HFFc6 (cell line): ENCODE measurements at places on chromosomes 6 and 20.
A peak's percentile ranks its signal among the peaks of the same experiment; 100 is the strongest.

- no peak for DNase-seq
Measured at GRCh38 chr6:38236631-38237030, 403.1 kb downstream of the BTBD9 start.

DNA sequence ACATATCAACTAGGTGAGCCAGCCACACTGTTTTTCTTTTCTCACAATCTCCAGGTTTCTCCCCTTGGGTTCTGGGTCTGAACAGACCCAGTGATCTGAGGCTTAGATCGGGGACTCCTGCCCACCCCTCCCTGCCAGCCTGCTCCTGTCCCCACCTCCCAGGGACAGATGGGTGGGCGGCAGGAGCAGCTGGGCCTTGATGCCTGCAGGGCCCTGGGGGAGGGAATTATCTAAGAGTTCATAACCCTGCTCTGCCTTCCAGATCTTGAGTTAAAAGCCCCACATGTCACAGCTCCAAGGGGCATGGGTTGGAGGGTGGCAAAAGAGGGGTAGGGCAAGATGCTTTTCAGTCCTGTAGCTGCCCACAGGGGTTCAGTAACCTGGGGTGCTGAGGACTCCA is 5.2 kb upstream of the XKR7 start:
- DNase-seq = no peak

DNA sequence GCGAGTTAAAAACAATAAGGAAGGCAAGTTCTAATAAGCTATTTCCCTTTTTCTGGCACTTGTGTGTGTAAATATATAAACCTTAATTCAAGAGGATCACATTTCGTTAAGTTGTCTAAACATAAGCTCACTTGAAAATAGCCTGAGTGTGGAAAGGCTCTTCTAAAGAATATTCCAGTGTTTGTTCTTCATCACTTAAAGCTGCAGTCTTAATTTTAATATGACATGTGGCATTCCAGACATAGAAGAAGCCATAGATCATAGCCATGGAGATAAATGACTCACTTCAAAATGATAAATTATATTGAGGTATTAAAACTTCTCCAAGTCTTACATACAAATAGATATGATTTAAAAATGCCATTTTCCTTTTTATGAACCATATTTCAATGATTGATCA is 42.1 kb downstream of the IYD start:
- no peak for DNase-seq

- no peak for DNase-seq
Measured at GRCh38 chr6:11712760-11713159, 65.8 kb downstream of the ADTRP start.

DNA sequence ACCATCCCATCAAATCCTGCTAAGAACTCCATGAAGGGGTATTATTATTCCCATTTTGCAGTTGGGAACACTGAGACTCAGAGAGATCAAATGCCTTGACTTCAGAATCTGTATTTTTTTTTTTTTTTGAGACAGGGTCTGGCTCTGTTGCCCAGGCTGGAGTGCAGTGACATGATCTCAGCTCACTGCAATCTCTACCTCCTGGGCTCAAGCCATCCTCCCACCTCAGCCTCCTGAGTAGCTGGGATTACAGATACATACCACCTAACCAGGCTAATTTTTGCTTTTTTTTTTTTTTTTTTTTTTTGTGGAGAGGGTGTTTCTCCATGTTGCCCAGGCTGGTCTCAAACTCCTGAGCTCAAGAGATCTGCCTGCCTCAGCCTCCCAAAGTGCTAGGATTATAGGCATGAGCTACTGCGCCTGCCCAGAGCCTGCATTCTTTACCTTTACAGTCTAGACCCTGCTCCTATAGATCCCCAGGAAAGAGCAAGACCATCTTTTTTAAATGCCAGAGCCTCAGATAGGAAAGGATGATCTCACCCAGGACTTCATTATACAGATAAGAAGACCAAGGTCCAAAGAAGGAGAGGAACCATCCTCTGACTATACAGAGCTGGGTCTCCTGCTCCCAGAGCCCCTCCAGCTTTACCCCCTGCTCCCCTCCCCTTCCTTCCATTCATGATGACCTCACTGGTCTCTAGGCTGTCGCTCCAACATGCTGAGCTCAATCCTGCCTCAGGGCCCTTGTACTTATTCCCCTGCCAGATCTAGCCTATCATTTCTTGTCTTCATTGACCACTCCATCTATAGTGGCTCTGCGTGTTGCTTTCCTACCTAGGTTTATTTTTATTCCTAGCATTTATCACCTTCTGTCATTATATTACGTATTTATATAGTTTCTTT is 138.6 kb downstream of the CEBPB start:
- DNase-seq = no peak

DNA sequence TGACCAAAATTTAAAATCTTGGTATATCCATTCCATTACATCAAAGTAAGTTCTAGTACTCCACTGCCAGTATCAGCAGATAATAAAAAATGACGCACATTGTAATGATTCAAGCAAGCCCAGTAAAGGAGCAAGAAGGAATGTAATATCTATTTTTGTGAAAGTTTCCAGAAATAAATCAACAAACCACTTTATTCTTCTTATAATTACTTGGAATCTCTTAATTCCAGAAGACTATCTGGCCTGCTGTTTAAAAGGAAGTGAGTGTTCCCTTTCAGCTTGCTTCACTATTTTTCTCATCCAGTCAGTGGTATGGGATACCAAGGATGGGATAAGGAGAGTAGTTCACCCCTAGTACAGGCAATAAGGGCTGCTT is 42.2 kb upstream of the DSE start:
- DNase-seq = no peak

DNA sequence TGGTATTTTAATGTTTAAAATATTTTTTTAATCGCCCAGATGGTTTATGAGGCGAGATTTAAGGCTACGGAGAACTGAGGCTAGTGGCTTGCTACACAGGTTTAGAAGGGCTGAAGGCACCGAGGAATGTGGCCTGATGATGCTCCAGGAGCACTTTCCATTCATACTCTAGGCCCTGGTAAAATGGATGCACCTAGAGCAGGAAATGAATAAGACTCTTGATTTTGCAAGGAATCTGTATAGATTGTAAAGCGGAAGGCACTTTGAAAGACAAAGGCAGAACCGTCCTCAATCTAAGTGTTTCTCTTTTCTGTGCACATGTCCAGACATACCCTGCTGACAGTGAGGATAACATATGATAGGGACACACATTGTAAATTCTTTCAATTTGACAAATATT is 30.1 kb downstream of the POU3F2 start:
- DNase-seq = no peak

- no peak for DNase-seq
Measured at GRCh38 chr6:113420290-113420689, 436.9 kb upstream of the MARCKS start.

DNA sequence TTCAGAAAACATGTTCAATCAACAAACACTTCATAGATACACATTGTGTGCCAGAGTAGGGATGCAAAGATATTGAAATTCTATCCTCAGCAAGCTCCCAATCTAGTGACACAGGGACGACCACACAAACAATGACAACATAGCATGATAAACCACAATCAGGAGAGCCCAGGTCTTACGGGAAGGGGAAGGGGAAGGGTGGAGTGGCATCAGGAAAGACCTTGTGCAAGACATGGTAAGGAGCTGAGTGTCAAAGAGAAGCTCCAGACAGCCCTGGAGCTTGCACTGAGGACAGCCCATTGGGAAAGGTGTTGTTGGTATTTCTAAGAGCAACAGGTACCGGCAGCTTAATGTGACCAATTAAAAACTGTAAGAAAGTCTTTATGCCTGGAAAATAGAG is 103.6 kb downstream of the PDE7B start:
- DNase-seq = no peak

DNA sequence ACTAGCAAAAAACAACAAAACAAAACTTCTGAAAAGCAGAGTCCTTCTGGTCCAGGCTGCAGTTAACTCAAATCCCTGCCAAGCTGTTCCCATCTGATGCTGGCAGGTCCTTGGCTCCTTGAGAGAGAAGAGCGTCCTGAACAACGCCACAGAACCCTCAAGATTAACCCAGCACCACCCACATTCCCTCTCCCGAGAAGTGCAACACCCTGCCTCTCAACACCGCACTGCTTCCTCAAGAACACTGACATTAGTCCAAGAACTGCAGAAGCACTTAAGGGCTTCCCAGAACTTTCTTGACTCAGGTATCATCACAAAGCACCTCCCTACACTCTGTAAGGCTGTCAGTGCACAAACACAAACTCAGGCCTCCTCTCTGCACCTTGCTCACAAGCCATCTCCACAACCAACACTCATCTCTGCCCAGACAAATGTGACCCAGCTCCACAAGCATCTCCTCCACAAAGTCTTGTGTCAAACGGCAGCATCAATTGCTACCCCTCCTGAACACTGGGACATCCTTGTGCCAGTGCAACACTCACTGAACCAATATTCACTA is 7.5 kb downstream of the MRPL14 start:
- no peak for DNase-seq

- no peak for DNase-seq
Measured at GRCh38 chr20:53195876-53196610, 223.9 kb downstream of the TSHZ2 start.

GRCh38 chr6:128648022-128648598 is 127.7 kb upstream of the PTPRK start:
- DNase-seq = no peak

GRCh38 chr6:42278131-42278853 is 60.6 kb upstream of the MRPS10 start:
- no peak for DNase-seq

DNA sequence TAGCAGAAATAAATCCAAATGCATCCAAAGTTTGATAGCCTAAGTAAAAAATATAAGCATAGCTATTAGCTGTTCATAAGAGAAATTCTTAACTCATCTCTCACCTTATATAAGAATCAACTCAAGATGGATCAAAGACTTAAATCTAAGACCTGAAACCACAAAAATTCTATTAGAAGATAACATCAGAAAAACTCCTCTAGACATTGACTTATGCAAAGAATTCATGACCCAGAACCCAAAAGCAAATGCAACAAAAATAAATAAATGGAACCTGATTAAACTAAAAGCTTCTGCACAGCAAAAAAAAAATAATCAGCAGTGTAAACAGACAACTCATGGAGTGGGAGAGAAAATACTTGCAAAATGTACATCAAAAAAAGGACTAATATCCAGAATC is 184.3 kb downstream of the TFAP2A start:
- peak; percentile 61 for DNase-seq

DNA sequence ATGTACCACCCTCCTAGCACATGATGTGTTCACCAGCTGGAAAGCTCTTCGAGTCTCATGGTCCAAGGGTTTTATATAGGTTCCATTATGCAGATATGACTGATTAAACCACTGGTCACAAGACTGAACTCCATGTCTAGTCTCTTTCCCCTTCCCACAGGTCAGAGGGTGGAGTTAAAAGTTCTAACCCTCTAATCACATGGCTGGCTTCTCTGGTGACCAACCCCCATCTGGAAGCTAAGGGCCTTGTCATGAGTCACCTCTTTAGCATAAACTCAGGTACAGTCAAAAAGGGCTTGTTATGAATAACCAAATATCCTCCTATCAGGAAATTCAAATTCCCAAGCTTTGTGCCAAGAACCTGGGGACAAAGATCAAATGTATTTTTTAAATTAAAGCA is 52.0 kb upstream of the KLHL31 start:
- DNase-seq = no peak

- DNase-seq = no peak
Measured at GRCh38 chr6:109251839-109252238, 130.4 kb downstream of the CD164 start.

DNA sequence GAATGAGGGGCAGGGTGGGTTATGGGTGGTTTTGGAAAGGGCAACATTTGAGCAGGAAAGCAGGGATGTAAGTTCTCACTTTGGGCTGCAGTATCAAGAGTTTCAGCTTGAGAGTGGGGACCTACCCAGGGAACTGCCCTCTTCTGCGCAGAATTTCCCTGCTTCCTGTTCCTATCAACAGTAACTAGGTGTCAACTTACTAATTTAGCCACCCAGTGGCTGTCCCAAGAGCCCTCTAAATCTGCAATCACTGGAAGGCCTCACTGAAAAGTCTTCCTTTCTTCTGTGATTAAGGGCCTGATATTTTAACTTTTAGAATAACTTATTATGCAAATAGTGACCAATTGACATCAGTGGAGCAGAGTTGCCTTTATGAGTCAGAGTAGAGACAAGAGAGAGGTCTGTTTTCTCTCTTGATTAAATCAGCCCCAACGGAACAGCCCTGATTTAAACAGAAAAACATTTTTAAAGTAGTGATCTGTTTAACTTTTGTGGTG is 118.2 kb upstream of the RIPOR2 start:
- DNase-seq = peak; percentile 83

GRCh38 chr6:63799813-63800212 is 164.2 kb downstream of the PHF3 start:
- DNase-seq = no peak

- peak; percentile 49 for DNase-seq
Measured at GRCh38 chr6:45816674-45817297, 198.9 kb downstream of the CLIC5 start.

GRCh38 chr20:25580711-25581110 is 4.6 kb downstream of the NINL start:
- no peak for DNase-seq

DNA sequence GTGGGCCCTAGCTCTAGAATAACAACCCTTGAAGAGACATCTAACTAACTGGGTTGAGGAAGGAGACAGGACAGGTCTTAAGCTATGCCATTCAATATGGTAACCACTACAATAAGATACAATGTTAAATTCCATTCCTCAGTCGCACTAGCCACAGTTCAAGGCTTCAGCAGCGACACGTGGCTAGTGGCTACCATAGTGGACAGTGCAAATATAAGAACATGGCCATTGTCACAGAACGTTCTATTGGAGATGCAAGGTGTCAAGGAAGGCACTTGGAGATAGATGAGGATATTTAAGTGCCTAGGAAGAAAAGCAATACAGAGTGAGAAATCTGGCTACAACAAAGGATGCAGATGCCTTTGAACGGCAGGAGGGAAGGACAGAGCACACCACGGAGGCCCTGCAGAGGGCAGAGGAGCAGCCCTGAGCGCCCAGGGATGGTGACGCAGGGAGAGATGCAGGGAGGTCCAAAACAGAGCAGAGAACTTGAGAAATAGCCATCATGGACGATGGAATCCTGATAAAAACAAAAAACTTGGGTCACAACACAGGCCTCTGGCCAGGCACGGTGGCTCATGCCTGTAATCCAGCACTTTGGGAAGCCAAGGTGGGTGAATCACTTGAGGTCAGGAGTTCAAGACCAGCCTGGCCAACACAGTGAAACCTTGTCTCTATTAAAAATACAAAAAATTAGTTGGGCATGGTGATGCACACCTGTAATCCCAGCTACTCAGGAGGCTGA is 140.7 kb downstream of the ZMYND8 start:
- DNase-seq = no peak

DNA sequence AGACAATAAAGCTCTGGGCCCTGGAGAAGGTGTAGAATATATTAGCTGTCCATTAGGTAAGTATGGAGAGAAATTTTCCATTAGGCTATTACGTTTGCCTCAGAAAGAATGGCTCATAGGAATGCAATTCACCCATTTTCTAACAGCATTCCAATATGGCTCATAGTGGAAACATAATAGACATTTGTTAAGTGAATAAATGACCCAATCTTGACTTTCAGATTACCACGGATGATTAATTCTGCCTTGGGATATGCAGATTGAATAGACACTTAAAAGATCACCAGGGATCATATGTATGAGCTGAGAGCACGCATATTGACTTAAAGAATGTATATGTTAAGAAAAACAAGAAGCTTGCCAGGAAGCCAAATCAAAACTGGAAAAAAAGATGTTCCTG is 209.1 kb upstream of the CDYL start:
- peak; percentile 65 for DNase-seq

GRCh38 chr6:107116931-107117330 is 1.6 kb upstream of the BEND3 start:
- DNase-seq = no peak
